ENCODE measurements at places on chromosomes 4 and X.

GRCh38 chrX:43328358-43328946 lies 327.6 kb upstream of the MAOA start:
- DNase-seq = no peak

DNA sequence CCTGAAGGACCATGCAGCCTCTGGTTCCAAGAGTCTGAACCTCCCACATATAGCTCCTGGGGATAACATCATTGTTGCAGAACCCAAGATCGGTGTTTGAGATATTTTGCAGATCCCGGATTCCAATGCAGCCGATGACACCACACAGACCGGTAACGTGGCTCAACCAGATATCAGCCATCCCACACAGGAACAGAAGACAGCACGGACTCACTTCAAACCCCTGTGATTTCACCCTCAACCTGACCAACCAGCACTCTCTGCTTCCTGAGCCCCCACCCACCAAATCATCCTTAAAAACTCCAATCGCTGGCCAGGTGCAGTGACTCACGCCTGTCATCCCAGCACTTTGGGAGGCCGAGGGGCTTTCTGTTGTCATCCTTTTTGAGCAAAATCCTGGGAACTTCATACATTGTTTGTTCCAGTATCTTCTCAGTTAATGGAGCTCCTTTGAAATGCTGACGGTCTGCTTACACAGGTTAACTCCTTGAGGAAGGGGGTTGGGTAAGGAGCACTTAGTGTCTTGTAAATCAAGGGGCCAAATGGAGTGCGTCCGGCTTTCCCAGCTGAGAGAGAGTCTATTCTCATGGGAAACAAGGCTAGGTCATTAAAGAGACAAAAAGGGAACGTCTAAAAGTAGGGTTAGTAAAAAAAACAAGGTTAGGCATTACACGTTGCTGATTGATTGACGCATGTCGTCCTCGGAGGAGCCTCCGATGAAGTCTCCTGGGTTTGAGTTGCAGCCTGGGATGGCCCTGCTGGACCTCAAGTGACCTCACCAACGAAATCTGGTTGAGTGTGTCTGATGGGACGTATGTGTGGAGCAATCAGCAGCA lies 230.4 kb downstream of the CRLF2 start:
- DNase-seq = no peak

- no peak for DNase-seq
These were observed 1.6 kb downstream of the SLC35A2 start for GRCh38 chrX:48909703-48910294.

DNA sequence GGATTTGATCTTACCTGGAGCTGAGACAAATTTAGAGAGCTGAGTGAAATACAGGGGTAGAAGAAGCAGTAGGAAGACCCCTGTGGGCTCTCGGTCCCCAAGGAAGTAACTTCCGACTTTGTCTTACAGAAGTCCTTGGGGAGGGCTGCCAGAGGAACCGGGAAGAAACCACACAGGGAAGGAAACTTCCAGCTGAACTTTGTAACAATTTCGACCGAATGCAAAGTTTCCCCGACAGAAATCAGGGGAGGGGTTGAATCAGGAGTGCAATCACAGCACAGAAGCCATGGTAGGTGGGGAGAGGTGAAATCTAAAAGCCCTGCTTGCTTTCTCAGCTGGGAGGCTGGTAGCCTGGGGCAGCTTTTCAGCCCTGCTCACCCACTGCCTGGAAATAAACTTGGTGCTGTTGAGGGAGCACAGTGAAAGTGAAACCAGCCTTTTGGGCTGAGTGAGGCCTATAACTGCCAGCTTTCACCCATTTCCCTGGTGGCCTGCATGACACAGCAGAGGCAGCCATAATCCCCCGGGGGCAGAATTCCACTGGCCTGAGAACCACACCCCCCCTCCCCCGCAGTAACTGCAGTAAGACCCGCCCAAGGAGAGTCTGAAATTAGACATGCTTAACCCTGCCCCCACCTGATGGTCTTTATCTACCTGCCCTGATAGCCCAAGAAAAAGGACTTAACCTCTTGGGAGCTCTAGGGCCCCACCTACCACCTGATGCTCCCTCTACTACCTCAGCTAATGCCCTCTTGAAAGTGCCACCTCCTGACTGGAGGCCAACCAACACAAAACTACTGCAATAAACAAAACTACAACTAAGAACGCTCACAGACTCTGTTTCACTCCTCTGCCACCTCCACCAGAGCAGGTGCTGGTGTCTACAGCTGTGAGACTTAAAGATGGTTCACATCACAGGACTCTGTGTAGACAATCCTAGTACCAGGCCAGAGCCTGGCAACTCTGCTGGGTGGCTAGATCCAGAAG lies 248.2 kb downstream of the PARM1 start:
- no peak for DNase-seq

- DNase-seq = no peak
These were observed 33.0 kb upstream of the RAPGEF2 start for GRCh38 chr4:159069922-159070321.

DNA sequence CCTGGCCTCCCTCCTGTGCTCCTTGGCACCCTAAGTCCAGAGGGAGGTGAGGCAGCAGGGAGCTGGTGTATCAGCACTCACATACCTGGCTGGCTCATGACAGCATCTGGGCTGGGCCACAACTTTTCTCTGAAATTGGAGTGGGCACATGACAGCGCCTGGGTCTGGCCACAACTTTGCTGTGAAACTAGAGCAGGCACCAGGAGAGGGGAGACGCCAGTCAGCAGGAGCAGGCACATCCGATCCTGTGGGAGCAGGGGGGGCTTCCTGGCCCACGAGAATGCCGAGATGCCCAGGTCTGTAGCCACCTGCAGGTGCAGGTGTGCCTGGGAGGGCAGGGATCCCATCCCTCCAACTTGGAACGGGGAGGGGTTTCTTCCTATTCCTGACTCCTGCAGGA lies 69.7 kb upstream of the PPP3CA start:
- no peak for DNase-seq

DNA sequence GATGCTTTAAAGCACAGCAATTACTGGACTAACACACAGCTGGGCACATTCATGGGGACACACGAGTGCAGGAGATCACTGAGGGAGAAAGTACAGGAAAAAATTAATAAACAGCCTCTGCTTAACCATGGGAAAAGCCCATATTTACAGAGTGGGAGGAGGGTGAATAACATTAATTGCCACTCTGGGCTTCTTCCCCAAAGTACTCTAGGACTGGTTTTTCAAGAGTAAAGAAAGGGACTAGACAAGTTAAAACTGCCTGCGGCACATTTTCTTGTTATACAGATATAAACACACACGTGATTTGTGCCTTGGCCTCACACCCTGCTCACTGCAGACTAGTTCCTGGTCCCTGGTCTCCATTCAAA lies 179.7 kb upstream of the TET2 start:
- DNase-seq = no peak

- DNase-seq = no peak
These were observed 257.1 kb downstream of the EVC2 start for GRCh38 chr4:5451243-5451642.

- no peak for DNase-seq
These were observed 20.1 kb downstream of the SLC7A11 start for GRCh38 chr4:138222046-138222445.

DNA sequence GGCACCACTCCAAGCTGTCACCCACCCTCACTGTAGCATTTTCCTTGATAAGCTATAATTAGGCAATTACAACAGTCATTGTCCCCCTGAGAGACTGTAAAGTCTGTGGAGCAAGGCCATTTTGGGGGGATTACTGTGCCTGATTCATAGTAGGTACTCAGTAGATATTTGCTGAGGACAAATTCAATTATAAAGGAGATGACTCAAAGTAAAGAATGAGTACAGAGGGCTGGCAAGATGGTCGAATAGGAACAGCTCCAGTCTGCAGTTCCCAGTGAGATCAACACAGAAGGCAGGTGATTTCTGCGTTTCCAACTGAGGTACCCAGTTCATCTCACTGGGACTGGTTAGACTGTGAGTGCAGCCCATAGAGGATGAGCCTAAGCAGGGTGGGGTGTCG lies 42.0 kb downstream of the MAOB start:
- DNase-seq = no peak

DNA sequence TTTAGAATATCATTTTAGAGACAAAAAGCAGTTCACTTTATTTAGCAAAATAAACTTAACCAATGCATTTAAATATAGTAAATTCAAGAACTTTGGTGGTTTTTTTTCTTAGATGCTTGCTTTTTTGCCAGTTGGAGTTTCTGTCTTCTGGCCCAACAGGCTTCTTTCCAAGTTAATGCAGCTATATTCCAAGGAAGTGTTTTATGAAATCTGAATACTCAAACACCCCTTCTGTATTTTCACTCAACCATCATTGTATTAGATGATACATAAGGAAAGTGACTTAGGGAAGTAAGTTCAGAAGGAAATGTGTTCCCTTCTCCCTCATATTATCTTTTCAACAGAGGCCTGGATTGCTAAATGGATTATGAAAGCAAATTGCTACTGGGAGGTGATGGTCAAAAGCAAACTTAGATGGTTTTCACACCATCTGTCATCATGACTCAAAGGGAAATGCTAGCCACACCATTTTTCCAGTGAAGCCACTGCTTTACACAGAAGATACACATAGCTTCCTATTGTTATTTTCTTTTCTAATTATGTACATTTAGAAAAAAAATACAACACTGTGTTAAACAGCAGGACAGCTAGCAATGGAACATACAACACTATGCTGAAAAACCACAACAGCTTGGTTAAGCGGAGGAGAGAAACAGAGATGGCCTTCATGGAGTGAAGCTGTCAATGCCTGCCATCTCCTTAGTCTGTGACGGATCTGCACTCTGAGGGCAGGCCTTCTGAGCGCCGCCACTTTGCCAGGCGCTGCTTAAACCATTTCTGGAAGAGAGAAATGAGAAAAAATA lies 32.9 kb downstream of the HOPX start:
- DNase-seq = no peak

DNA sequence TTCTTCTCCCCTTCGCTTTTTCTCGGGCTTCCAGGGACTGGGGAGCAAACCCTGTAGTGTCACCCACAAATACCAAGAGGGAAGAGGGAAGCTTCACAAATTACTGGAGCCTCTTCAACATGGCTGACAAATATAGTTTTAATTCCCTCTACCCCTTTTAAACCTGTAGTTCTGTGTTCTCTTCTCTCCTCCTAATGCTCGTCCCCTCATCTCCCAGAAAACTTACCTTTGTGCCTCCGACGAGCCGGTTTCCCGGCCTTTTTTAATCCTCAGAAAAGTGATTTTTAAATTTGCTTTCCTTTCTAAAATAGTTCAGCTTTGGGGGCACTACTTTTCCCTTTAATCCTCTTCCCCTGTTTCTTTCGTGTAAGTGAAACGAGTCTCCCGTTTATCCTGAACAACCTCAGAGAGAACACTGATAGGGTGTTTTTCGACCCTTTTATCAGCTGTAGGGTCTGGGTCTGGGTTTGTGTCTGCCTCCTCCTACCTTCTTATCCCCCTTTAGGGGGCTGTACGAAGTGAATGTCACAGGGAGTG lies 408 bp downstream of the TET2 start:
- no peak for DNase-seq

DNA sequence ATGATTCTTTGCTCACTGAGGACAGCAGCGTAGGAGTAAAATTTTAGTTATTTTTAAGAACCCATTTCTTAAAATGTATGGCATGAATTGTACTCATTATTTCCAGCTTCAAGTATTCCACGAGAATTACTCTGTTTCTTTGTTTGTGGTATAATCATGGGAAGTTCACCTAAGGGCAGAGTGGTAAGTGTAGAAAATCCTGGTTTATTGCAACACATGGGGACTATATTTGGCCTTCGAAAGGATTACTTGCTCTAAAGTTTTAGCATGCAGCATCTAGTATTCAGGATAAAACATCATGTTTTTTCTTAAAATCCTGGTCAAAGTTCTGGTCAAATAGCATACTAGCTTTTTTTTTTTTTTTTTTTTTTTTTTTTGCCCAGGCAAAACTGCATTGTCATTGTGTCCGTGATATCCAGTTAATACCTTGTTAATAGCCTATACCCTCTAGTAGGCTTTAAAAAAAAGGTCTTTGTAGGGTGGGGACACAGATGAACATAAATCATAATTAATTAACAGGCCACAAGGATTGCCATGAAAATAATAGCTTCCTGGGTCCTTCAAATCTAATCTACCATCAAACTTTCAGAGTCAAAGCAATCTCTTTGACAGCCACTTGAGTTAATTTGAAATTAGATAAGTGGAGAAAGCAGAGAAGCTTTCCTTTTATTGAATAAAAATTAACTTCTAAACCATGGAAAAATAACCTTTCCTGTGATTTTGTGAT lies 44.6 kb upstream of the VEGFC start:
- no peak for DNase-seq

DNA sequence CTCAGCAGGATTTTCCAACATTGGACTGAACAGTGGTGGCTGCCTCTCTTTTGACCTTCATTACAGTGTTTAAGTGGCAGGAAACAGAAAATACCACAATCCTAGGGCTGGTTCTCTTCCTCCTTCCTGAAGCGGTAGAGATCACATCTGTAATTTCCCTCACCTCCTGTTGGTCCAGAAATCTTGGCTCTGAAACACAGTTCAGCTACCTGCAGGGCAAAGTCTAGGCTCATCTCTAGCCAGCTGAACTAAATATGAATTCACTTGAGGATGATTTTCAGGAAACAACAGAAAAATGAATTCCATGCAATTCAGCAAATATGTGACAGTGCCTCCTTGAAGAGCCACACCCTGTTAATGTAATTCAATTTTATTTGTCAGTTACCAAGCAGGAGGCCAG lies 531.9 kb downstream of the INPP4B start:
- no peak for DNase-seq

DNA sequence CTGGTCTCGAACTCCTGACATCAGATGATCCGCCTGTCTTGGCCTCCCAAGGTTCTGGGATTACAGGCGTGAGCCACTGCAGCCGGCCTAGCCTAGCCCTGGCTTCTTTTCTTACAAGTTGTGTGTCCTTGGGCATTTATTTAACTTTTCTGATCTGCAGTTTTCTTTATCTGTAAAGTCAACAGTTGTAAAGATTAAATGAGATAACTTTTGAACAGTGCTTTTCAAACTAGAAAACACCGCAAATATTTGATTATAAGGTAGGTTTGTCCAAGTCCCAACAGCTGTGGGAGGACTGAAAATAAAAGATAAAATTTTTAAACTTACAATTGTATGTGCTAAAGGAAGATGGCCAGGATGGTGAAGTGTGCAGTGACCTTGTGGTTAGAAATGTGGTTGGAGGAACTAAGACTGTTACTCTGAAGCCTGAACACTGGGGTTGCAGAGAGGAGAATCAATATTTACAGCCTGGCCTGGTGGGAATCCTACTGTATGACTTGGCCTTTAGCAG lies 44.8 kb downstream of the GSX2 start:
- DNase-seq = no peak

DNA sequence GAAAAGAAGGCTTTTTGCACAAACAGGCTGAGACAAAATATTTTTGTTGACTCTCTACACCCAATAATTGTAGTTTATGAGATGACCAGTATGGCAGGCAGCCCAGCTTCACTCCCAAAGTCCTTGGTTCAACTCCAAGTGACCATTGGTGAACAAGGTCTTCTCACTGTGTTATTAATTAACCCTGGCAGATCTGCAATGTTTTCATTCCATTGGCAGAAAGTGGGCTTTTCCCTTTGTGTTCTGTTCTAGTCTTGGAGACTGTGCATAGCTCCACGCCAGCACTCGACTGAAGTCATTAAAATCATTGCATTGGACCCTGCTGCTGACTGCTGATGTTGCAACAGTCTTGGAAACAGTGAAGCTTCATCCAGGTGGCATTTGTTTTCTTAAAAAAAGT lies 277.3 kb upstream of the HAND2 start:
- no peak for DNase-seq

Data from stimulated activated CD4-positive, alpha-beta T cell treated with anti-CD3 and anti-CD28 coated beads, TNF-alpha, amount 100 ng/mL, for 4 hours (primary cell).